Suprapubic skin (tissue), 4 donors: ENCODE measurements at places on chromosomes 5 and 9. TPM values are rescaled to one million over a fixed set of nuclear protein-coding genes. Genes with fewer than 3 reads are reported as not detected.

DNA sequence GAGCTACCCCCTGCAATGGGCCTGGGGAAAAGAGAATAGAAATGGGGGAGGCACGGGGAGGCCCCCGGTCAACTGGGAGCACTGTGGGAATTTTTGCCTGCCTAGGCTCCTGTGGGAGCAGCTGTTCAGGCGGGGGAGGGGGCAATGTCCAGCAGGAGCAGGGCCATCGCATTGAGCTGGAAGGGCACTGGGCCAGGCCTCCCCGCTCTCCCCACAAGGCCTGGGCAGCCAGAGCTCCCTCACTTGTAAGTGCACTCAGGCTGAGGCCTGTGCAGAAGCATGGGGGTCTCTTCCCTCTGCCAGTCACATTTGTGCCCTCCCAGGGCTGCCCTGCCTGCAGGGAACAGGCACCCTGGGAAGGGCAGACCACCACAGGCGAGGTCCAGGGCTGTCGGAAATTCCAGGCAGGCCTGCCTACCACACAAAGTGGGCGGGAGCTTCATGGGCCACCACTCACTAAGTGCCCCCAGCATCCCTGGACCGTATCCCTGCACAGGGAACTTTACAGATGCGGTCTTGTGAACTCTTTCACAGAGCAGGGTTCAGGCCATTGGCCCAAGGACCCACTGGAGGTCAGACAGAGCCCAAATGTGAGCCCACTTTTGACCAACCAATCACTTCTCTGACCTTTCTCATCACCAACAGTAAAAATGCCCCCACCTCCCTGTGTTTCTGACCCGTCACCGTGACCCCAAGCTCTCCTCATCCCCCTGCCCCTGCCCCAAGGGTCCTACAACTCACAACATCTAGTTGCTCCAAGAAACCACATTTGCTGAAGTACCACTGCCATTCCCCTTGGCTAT, 1.0 kb upstream of the CFAP157 start:
- no peak for DNase-seq

Gene KIF12
- 3.1 TPM for total RNA-seq

Gene TLR4
- 3.4 TPM for total RNA-seq

DNA sequence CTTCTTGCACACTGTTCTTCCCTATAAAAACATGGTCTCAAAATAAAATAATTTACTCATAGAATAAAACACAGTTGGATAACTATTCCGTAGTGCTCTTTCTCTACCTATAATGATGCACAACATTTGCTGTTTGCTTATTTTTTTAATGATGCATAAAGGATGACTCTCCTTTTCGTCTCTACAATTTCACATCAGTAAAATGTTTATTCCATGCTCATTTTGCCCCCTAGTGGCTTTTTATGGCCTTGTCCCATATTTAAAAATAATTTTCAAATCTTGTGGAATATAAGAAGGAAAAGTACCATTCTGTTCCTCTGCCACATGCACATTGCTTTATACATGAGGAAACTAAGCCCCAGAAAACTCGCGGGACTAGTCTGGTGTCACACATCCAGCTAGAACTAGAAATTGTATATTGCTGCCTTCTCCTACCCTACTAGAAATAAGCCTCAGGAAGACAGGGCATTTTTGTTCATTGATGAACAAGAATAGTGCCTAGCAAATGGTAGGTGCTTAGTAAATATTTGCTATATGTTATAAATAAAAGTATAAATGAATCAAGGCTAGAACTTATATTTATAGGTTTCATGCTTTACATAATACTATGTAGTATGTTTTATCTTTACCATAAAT, 12.7 kb downstream of the KCTD16 start:
- DNase-seq: no peak

DNA sequence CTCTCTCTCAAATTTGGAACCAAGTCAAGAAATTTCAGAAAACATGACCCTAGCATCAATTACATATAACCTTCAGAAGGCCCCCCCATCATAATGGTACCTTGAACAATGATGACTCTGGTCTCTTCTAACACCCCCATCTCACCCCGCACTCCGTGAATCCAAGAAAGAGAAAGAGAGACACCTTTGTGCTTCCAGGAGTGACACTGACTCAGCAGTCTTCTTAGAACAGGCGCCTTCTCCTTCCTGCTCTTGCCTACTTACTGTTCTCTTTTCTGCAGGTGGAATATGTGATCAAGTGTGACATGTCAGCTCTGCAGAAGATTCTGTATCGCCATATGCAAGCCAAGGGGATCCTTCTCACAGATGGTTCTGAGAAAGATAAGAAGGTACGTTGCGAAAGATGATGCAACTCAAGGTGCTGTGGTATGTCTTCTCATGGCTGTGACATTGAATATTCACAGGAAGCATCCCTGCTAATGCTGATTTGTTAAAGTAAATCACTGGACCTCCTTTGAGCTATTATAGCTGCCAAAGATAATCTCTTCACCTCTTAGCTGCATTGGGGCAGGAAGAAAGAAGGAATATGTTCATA, 81.3 kb downstream of the SMARCA2 start:
- DNase-seq: no peak

Gene PCDHA3
- total RNA-seq: 0.47 TPM

GRCh38 chr9:80292231-80292630, 720.5 kb downstream of the TLE4 start:
- DNase-seq: no peak

DNA sequence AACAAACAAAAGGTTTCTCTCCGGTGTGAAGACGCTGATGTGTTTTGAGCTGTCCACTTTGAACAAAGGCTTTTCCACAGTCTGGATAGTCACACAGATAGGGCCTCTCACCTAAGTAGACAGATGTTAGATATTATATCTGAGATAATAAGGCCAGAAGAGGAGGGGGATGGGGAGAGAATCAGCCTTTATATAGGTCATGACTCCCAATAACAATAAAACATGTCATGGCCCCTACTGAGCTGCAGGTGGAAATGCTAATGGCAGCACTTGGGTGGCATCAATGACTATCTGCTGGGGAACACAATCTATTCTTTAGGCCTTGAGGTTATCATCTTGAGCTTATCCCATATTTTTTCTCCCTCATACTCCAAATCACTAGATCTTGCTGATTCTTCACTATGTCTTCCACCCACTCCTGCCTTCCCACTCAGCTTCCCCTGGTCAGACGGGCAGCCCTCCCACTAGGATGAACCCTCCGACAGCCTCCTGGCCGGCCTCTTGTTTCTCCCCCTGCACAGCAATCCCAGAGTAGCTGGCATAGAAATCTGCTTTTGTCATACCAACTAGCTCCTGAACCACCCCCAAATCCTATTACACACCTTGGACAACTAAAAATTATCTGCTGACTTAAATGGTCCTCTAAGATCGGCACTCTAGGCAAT, 11.5 kb upstream of the SLC35D2 start:
- no peak for DNase-seq

DNA sequence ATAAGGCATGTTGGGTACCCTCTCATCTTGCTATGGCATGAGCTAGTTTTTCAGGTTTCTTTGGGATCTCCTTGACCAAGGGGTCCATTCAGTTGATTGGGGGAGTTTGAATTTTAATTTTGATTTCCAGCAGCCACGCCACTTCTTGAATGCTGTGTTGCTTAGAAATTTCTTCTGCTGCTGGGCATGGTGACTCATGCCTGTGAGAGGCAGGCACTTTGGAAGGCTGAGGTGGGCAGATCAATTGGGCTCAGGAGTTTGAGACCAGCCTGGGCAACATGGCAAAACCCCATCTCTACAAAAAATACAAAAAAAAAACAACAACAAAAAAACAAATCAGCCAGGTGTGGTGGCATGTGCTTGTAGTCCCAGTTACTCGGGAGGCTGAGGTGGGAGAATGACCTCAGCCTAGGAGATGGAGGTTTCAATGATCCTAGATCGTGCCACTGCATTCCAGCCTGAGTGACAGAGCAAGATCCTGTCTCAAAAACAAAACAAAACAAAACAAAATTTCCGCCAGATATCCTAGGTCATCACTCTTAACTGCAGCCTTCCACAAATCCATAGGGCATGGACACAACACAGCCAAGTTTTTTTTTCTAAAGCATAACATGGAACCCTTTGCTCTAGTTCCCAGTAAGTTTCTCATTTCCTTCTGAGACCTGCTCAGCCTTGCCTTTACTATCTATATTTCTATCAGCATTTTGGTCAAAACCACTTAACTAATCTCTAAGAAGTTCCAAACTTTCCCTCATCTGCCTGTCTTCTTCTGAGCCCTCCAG, 17.7 kb downstream of the TMC1 start:
- DNase-seq: no peak

- no peak for DNase-seq
Observed at GRCh38 chr5:15579193-15579990, 79.4 kb downstream of the FBXL7 start.

Gene ENC1
- 6.4 TPM for total RNA-seq

DNA sequence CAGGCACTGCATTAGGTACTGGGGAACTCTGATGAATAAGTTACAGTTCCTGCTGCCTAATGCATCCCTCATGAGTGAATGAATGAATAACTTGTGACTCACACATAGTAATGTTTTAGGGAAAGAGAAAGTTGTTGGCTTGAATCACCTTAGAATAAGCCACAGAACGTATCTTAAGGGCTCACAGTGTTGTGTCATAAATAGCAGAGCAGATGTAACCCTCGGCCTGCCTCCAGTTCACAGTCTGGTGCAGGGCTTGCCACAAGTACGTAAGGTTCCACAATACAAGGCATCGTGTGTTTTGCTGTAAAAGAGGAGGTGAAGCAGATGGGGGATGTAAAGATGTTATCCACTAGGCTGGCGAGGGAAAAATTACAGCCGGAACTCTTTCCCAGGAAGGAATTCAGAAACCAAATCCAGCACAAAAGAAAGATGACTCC, 218.7 kb downstream of the TRPM3 start:
- no peak for DNase-seq

DNA sequence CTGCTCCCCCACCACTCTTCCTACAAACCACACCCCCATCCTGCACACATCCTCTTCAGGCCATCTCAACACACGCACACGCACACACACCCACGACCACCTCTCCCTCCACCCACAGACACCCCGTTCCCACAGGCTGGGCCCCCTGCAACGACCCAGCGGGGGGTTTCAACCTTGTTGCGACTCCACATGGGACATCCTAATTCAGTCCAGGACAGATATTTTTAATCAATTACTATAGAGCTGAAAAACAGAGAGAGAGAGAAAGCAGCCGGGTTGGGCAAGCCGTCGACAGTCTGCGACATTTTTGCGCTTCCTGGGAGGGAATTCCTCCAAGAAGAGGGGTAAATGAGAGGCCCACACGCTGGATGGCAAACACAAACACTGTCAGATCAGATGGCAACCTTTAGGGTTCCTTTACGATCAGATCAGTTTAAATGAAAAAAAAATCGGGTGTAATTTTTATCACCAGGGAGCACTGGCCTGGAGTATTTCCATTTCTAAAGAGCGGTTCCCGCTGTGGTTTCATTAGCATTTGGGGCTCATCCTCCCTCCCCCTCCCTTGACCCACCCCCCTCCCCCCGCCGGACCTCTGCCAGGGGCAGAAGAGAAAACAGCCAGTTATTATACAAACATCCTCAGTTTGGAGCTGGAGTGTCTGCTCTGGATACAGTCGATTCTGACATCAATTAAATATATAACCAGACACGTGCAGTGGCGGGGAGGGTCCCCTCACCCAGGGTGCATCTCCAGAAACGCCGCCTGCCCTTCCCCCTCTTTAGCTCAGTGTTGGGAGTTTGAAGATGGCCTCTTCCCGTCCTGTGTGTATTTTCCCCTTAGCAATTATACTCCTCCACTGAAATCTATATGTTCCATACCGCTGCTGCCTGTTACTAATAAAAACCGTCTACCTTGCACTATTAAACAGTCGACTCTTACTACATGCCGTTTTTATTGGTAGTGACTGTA, 2.3 kb upstream of the IRX2 start:
- no peak for DNase-seq

Gene PLPP1
- 63.3 TPM for total RNA-seq

DNA sequence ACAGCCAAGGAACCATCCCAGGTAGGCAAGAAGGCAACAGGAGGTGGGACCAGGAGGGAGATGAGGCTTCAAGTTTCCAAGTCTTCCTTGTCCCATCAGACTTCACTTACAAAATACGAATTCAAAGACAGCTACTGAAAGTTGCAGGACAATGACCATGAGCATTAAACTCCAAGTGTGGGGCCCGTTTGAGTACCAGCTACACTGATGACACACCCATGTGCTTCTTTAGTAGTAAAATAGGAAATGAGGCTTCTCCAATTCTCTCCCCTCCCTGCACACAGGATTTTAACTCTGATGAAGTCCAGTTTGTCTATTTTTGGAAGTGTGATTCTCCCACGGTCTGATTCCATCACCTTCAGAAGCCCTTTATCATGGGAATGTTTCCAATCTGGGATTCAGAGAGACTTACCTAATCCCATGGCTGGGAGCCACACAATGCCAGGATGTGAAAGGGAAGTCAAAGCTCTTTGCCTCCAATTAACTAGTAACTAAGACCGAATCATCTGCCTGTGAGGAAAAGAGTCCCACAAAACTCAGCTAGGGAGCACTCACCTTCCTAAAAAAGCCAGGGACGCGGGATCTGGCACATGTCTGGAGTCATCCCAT, 222.8 kb upstream of the MSX2 start:
- no peak for DNase-seq

DNA sequence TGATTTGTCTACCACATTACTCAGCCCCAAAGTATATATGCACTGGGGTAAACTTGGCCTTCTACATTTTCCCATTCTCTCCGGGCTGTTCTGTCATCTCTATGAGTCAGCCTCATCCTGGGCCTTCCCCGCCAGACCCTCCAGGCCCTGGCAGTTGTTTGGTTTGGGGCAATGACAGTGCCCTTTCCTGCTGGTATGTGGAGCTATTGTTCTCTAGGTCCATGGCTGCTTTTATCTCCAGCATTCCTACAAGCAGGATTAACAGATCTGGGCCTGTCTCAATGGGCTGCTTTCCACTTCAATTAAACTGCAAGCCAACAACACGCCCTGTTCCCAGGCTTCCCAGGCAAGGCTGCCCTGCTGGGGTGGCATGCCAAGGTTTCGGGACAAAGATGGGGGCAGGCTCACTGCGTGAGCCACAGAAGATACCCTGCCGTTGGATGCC, 136.4 kb downstream of the SLIT3 start:
- no peak for DNase-seq

DNA sequence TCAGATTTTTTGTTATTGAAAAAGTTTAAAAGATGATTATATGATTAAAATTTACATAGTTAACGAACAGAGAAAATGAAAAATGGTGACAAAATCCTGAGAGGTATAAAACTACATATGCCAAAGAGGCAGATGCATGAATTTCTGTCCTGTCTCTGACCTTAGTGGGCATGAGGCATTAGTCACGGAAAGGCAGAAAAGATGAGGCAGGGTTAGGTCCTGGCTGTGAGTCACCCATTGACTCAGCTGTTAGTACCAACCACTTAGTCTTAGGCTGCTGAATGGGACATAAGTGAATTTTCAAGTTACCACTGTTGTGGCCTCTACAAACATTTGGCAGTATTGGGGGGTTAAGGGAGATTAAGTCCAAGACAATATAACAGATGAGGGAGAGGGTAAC, 33.1 kb downstream of the RASA1 start:
- DNase-seq: no peak

DNA sequence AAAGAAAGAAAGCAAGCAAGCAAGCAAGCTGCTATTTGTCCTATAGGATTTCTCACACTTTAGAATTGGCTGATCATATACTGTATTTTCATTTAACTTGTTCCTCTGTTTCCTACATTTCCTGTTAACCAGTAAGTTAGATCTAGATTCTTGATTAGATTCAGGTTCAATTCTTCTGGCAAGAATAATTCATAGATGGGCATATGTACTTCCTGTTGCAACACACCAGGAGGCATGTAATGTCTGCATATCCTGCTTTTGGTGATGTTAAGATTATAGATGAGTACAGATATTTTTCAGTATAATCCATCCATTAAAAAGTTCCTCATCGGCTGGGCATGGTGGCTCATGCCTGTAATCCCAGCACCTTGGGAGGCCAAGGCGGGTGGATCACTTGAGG, 10.8 kb upstream of the KIF27 start:
- no peak for DNase-seq

Gene LCN6
- 4.6 TPM for total RNA-seq
